ENCODE measurements at places on chromosomes 13 and 19.
A peak's percentile ranks its signal among the peaks of the same experiment; 100 is the strongest.

DNA sequence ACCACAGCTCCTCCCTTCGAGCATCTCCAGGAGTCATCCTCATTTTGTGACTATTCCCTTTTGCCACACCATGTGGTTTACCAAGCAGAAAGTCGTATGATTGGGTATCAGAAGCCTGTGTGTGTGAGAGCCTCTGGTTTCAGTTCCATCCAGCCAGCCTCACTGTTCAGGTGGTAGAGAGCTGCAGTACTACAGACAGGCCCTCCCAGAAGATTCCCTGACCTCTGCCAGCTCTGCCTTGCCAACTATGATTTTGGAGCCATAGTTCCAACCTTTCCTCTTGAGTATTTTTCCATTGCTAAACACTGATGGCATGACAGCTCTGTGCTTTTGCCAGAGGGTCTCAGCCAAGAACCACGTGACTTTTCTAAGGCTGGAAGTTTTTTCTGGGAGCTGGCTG is 82.5 kb downstream of the DHRS12 start:
- no peak for DNase-seq

GRCh38 chr19:54478677-54479266 is 5.7 kb upstream of the CDC42EP5 start:
- no peak for DNase-seq

- DNase-seq: no peak
These were observed 18.0 kb upstream of the C1QTNF9B start for GRCh38 chr13:23915308-23915707.

DNA sequence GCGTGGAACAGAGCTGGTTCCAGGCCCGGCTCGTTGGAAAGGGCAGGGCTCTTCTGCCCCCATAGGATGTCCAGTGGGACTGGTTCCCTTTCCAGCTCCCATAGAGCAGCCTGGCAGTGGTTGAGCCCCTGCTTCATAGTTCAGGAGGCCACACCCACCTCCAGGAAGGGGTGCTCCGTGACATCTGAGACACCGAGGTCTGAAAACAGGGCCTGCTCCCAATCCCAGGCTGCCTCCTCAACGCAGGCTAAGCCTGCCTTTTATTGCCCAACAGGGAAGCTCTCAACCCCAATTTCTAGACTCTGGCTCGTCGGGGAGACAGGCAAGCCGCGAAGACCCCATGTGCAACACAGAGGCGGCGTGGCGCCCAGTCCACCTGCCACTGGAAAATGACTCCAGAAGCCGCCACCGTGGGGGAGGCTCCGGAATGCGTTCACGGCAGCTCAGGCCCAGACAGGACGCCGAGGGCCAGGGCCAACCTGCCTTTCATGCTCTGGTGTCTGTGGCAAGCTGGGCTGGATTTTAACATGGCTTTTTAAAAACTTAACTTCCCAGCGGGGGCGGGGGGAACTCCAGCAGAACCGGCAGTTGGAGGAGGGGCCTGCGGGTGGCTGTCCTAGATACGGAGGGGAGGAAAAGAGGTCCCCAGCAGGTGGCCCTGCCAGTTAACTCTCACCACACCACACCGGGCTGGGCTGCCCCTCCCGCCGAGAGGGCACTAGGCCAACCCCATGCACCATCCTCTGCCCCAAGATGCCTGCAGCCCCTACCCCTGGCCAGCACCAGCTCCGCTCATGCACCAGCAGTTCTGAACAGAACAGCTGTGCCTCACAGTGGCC is 17.9 kb upstream of the TINCR start:
- peak; percentile 23 for DNase-seq

GRCh38 chr19:19748249-19748938 is 15.5 kb upstream of the ZNF14 start:
- DNase-seq: no peak

GRCh38 chr19:19321141-19321577 is 530 bp downstream of the MAU2 start:
- DNase-seq: peak; percentile 23

DNA sequence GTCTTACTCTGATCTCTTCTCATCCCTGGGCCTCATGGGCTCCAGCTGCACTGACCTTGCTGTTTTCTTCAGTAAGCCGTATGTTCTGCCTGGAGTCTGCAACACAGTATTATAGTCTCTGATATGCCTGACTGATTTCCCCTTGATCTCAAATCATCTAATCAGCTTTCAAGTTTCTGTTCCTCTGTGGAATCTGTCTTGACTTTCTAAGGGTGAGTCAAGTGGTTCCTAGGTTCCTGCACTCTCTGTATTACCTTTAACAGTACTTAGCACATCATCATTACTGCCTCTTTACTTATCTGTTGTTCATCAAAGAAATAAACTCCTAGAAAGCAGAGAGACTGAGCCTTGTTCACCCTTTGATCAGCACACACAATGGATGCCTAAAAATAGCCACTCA is 350.7 kb downstream of the LMO7 start:
- no peak for DNase-seq

- DNase-seq: no peak
These were observed 87.3 kb downstream of the STK24 start for GRCh38 chr13:98489446-98490194.

Data from stimulated activated CD4-positive, alpha-beta T cell treated with anti-CD3 and anti-CD28 coated beads, Interleukin-1b, Interleukin-23, amount 100 ng/mL, for 48 hours (primary cell).